PC-9 (cell line): ENCODE measurements at places on chromosomes 7 and 10. TPM values are rescaled to one million over a fixed set of nuclear protein-coding genes. Genes with fewer than 3 reads are reported as not detected.

GPR15LG gene
- total RNA-seq = not detected in 2 replicates

CLDN3 gene
- 31.3 and 45.2 TPM in 2 replicates for total RNA-seq

RPEL1 gene
- not detected in 2 replicates for total RNA-seq

MET gene
- total RNA-seq = 237 and 287 TPM in 2 replicates

ELAPOR2 gene
- 10.1 and 11.0 TPM in 2 replicates for total RNA-seq

CYP2C8 gene
- not detected in 2 replicates for total RNA-seq

CNPY4 gene
- total RNA-seq = 10.3 and 10.5 TPM in 2 replicates

SRRM3 gene
- 0.74 and 1.2 TPM in 2 replicates for total RNA-seq

AMPH gene
- not detected in 2 replicates for total RNA-seq

SPOCK2 gene
- total RNA-seq = 4.2 and 5.3 TPM in 2 replicates

ABCC2 gene
- total RNA-seq = 132 and 174 TPM in 2 replicates

DNAJB12 gene
- total RNA-seq = 37.0 and 46.9 TPM in 2 replicates

BICC1 gene
- total RNA-seq = not detected in 2 replicates

IDI2 gene
- total RNA-seq = not detected in 2 replicates

CALML5 gene
- total RNA-seq = 3.0 and 6.3 TPM in 2 replicates
